ENCODE measurements at places on chromosomes 4 and X.

DNA sequence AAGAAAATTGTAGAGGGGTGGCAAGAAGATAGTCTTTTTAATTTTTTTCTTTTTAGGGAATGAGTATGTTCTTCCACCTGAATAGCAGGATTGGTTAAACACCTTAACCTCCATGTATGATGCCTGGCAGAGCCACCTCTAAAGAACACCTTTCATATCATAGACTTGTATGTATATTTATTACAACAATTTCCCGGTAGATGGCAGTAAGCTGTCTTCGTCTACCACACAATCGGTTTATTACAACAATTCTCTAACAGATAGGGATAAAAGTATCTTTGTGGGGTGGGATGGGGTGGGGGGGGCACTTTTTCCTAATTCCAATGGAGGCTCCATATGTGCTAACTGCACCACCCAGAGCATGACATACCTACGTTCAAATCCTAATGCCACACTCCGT, 255.5 kb downstream of the LDB2 start:
- no peak for DNase-seq

DNA sequence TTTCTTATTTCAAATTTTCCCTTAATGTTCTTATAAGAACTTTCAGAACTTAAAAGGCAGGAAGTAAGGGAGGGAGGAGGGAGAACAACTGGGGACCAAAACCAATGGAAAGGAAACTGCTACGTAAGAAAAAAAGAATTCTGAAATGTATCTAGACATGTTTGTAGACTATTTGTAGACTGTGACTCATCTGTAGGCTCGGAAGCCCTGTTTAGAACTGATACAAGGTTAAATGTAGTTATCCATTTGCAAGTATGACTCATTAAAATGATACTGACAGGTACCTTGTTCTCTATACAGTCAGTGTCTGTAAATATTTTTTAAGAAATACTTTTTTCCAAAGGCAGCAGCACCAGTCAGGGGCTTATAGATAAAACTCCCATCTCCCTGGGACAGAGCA, 202.0 kb downstream of the DHX15 start:
- DNase-seq: no peak

DNA sequence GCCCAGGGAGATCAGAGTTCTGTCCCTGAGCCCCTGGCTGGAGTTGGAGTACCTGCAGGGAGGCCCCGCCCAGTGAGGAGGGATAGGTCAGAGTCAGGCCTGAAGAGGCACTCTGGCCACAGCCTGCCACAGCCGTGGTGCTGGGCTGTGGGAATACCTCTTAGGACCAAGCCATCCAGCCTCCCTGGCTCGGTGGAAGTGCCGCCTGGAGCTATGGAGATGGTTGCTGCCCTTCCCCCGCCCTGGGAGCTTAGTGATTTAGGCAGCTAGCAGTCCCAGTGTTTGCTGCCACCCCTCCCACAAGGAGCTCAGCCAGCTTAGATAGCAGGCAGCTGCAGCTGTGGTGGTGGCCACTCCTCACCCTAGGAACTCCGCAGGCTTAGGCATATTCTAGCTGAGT, 446.3 kb upstream of the GNPDA2 start:
- DNase-seq: no peak

DNA sequence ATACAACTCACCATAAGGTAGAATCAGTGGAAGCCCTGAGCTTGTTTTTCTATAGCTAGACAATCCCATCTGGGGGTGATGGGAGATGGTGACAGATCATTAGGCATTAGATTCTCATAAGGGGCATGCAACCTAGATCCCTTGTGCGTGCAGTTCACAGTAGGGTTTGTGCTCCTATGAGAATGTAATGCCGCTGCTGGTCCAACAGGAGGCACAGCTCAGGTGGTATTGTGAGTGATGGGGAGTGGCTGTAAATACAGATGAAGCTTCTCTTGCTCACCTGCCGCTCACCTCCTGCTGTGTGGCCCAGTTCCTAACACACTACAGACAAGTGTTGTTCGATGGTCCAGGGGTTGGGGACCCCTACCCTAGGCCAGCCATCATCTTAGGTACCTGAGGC, 5.9 kb upstream of the GATB start:
- no peak for DNase-seq

DNA sequence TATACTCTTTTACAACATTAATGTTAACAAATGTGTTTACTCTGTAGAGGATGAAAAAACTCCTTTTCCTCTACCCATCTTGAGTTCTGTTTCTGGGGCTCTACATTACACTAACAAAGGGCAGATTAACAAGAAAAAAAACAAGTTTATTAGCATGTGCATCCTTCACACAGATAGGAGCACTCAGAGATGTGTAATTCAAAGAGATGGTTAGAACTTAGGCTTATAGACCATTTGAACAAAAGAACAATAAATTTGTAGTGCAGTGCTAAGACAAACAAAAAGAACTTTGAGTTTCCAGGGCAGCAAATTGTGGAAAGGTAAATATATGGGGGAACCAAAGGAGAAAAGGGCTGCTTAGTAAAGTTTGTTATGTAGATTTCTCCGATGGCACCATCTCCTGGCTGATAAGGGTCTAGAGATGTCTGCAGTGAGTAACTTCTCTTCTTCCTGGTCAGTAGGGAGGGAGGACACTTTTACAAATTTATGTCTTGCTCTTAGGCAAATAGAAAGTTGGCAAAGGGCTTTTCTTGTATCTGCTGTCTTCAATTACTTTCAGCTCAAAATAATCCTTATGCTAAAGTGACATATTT, 1249.9 kb upstream of the TENM3 start:
- no peak for DNase-seq

GRCh38 chr4:52651996-52652672, 7.0 kb downstream of the USP46 start:
- DNase-seq: no peak

- no peak for DNase-seq
Observed at GRCh38 chr4:147994491-147995385, 262.9 kb downstream of the ARHGAP10 start.

- no peak for DNase-seq
Observed at GRCh38 chrX:124211312-124211942, 121.0 kb upstream of the TEX13D start.

- DNase-seq: no peak
Observed at GRCh38 chr4:72323227-72323626, 245.8 kb downstream of the ADAMTS3 start.

DNA sequence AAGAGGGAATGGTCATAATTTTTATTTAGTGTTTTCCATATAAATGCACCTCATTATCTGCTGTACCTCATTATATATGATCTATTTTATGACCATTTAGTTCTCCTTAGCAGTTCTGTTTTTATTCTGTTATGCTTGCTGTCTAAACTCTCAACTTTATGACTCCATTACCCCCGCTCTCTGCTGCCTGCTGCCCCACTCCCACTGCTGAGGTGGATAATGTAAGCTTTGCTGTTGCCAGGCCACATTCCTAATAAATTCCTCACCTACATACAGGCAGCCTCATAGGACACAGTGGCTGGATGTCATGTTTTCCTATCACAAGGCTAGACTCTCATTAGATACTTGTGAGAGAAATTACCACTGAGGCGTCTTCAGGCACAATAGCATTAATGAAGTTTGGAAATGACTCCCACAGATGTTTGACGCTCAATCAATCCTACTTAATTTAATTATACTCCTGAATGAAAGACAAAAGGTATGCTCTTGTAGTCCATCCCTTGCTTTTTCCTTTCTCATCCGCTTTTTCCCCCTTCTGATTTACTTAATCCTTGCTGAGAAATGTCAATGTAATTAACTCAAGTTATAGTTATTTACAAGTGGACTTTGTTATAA, 497.5 kb upstream of the IGFBP7 start:
- DNase-seq: no peak

DNA sequence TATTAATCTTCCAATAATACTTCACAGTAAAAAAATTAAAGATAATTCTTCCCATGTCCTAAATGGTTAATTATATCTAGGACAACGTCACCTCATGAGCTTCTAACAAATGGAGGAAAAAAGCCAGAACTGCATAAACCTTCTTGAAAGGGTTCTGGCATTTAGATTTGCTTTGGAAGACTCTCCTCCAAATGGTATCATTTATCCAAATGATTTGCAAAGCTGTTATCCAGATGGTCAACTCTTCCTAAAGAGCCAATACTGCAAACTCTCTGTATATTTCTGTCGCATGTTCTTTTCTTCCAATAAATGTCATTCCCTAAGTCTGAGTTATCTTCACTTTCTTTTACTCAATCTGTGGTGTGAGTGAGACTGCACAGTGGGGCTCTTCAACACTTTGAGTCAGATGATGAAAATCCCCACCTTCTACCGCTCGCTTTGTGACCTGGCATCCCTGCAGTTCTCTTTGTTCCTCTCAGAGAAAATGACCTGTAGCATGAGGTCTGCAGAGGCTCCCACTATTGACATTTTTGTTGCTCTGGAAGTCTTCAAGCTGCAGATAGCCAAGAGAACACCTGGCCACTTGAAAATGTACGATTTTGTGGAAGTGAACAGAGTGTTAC, 52.9 kb downstream of the TMEM150C start:
- DNase-seq: no peak

DNA sequence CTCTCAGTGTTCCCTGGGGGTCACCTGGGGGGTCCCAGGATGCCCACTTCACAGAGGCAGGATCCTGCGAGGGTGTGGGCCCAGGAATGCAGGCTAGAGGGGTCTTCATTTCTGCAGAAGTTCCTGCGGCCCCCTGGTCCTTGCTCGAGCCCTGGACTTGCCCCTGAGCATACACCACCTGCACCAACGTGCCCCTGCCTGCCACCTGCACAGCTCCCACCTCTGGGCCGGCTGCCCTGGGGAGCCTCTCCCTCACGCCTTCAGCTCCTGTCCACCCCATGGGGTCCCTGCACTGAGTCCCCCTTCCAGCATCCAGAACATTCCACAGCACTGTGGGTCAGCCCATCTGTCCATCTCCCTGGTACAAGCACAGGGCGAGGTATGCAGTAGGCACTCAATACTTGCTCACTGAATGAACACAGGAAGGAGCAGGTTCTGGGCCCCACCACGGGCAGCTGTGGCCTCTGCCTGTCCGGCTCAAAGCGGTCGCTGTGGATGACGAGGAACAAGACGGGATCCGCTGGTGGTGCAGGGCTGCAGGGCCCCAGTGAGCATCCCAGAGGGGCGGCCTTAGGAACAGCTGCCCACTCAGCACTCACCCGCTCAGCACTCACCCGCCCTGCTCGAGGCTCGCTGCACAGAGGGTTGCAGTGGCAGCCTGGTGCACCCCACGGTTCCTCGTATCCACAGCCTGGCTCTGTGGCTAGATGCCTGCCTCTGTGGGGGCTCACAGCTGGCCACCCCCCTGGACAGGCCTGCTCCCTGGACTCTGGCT, 70.5 kb upstream of the MXD4 start:
- DNase-seq: no peak

DNA sequence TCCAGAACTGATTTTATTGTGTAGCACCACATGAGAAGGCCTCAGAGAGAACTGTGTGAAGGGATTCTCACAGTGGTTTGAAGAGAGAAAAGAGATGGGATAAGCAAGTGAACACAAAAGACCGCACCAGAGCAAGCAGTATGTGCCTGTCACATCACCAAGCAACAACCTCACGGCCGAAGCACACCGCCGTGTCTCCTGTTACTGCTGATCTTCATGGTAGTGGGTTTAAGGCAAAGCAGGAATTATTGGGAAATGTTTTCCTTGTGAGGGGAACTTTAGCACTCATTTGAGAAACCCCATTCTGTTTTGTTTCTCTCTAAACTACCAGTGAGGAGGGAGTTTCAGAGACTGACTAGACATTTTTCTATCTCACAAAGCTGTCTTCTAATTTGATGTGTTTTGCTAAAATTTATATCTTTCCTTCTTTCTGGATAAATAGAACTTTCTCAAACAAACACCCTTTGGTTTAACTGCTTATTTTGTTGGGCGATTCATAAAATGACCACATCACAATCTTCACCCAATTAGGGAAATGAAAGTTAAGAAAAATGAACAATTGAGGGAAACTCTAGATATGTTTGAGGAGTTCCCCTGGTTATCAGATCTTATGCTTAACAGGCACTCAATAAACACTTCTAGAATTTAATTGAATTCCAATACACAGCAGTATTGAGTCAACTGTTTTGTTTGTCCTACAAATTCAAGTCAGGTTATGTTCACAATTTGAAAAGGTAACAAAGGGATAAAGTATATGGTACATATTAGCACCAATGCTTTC, 16.5 kb downstream of the SH3KBP1 start:
- no peak for DNase-seq

- DNase-seq: no peak
Observed at GRCh38 chr4:55444827-55445226, 49.1 kb downstream of the TMEM165 start.

DNA sequence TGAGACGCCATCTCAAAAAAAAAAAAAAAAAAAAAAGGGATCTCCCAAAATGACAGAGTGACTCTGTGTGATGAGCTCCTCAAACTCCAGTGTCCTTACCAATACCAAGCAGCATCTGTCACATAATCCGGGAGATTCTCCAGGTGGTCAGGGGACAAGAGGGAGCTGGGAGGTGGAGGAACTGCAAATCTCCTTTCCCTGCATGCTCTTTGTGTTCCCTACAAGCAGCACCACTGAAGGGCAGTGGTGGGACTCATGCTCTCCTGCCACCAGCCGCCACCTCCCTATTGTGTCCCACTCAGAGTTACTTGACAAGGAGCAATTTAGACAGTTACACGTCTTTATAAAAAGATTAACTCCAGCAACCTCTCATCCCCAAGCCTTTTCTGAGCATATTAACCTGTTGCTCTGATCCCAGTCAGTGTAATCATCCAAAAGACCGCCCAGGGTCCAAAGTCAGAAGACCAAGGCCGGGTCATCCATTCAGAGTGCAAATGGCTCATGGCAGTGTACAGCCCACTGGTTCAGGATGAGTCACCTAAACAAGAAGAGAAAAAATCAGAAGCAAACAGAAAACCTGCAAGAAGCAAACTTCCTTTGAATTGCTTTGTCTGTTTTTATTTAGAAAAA, 23.6 kb downstream of the MGST2 start:
- no peak for DNase-seq

GRCh38 chr4:135739354-135739753, 1537.8 kb upstream of the PABPC4L start:
- DNase-seq: no peak

DNA sequence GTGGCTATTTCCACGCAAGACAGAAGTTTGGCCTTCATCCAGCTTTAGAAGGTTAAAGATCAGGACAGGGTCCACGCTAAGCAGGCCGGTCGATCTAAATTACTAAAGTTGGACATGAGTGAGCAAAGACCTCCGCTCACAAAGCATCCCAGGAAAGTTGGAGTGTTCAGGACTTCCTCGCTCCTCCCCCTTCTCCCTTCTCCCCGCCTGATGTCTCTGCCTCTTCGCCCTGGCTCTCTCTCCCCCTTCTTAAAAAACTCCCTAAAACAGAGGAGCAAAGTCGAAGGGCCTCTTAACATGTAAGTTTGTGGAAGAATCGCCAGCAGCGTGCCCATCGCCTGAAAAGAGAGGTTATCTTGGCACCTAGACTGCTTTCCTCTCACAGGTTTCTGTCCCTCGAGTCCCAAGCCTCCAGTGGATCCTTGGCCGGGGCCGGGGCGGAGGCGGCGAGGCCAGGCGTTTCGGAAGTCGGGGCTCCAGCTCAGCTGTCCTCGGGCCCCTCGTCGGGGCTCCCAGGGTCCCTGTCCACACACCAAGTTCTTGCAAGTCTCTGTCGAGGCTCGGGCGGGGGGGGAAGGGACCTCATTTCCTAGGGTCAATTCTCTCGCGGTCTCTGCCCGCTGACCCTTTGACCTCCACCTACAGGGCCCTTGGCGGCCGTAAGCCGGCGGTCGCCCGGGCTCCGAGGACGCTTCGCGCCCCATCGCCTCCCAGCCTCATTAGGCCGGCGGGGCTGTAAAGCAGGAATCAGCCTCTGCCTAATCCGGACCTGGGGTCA, 7.6 kb downstream of the ZIC3 start:
- DNase-seq: no peak
